Progenitor cell of endocrine pancreas (in vitro differentiated cells): ENCODE measurements at places on chromosomes 3 and 15. TPM values are rescaled to one million over a fixed set of nuclear protein-coding genes. Genes with fewer than 3 reads are reported as not detected.

The ROPN1 gene
- not detected in 2 replicates for total RNA-seq

- no peaks in the 10 kb centered on the region for H3K4me1 ChIP-seq
- no peaks in the 10 kb centered on the region for H3K27me3 ChIP-seq
- no peak for DNase-seq
- peaks cover 4% of the 10 kb centered on the region for H3K36me3 ChIP-seq
- no peak overlapping the region for H3K27ac ChIP-seq
Observed at GRCh38 chr15:68966996-68967395, 36.7 kb downstream of the SPESP1 start.

GRCh38 chr3:126147932-126148683 is 32.3 kb downstream of the ALDH1L1 start:
- H3K4me3 ChIP-seq: no peak overlapping the region
- H3K4me1 ChIP-seq: no peaks in the 10 kb centered on the region
- DNase-seq: no peak
- H3K36me3 ChIP-seq: no peaks in the 10 kb centered on the region
- H3K27me3 ChIP-seq: no peaks in the 10 kb centered on the region

The CHD2 gene
- total RNA-seq: 145 and 159 TPM in 2 replicates

DNA sequence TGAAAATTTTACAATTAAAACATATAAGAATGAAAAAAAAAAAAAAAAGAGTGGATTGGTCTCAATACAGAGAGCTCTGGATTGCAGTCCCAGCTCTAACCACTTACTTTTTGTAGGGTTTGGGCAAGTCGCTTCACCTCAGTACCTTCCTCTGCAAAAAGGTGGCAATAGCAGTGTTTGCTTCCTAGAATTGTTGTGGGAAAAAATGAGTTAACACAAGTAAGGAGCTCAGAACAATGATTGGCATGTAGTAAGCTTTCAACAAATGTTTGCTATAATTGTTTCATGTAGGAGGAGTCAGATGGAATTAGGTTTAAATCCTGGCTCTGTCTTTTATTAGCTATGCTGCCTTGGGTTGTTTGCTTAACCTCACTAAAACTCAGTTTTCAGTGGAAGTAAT is 425.2 kb upstream of the TBL1XR1 start:
- H3K4me3 ChIP-seq: no peak overlapping the region
- no peak for DNase-seq
- H3K27me3 ChIP-seq: no peaks in the 10 kb centered on the region
- H3K4me1 ChIP-seq: peaks cover 3% of the 10 kb centered on the region
- no peak overlapping the region for H3K27ac ChIP-seq

GRCh38 chr3:129942296-129942695 is 32.2 kb upstream of the TRH start:
- peaks cover 15% of the 10 kb centered on the region for H3K27me3 ChIP-seq
- H3K36me3 ChIP-seq: no peaks in the 10 kb centered on the region
- peaks cover 2% of the 10 kb centered on the region for H3K4me1 ChIP-seq
- DNase-seq: peak; percentile 57
- no peak overlapping the region for H3K4me3 ChIP-seq

- peaks cover 8% of the 10 kb centered on the region for H3K27me3 ChIP-seq
- no peak for DNase-seq
- no peak overlapping the region for H3K4me3 ChIP-seq
- peaks cover 22% of the 10 kb centered on the region for H3K4me1 ChIP-seq
Observed at GRCh38 chr3:73350996-73351395, 273.7 kb downstream of the PDZRN3 start.

DNA sequence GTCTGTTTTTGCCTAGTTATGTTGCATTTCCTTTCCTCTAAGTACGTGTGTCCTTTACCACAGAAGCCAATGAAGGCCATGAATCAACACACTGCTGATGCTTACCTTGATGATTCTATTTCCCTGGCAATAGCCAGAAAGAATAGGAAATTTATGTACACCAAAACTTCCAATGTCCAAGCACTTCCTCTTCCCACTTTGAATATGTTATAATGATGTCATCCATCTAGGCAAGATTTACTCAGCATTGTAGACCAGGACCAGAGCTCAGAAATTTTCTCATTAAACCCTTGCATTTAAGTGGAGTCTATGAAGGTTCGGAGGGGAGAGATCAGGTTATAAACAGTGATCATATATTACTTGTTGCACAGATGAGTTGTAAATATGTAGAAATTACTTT is 126.0 kb downstream of the THRB start:
- H3K36me3 ChIP-seq: no peaks in the 10 kb centered on the region
- no peak for DNase-seq
- no peak overlapping the region for H3K27ac ChIP-seq
- no peaks in the 10 kb centered on the region for H3K27me3 ChIP-seq

DNA sequence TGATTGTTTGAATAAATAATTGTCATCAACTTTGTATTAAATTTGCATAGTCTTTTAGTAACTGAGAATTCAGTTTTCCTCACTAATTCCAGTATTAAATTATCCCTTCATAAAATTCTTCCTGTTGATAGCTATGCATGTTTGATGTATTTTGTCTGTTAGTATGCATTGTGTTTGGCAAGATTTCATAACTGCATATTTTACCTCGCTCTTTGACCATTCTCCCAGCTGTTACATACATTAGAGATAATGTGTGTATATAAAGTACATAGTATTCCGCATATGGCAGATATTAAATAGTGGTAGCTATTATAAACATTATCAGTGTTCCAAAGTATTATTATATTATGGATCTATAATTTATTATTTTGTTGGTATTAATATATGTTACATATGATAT is 10.6 kb upstream of the NFKBIZ start:
- H3K27ac ChIP-seq: no peak overlapping the region
- DNase-seq: no peak
- H3K4me3 ChIP-seq: no peak overlapping the region
- peaks cover 9% of the 10 kb centered on the region for H3K4me1 ChIP-seq

- DNase-seq: no peak
- H3K27me3 ChIP-seq: no peaks in the 10 kb centered on the region
- H3K4me1 ChIP-seq: peaks cover 6% of the 10 kb centered on the region
- peaks cover 2% of the 10 kb centered on the region for H3K36me3 ChIP-seq
- H3K27ac ChIP-seq: peak overlapping the region; percentile 23
Observed at GRCh38 chr3:149575961-149576564, 81.8 kb downstream of the WWTR1 start.

The TF gene
- 3.8 and 4.4 TPM in 2 replicates for total RNA-seq

GRCh38 chr3:120025520-120025919 is 68.7 kb downstream of the GSK3B start:
- H3K27me3 ChIP-seq: no peaks in the 10 kb centered on the region
- H3K4me1 ChIP-seq: peaks cover 21% of the 10 kb centered on the region
- no peak for DNase-seq

DNA sequence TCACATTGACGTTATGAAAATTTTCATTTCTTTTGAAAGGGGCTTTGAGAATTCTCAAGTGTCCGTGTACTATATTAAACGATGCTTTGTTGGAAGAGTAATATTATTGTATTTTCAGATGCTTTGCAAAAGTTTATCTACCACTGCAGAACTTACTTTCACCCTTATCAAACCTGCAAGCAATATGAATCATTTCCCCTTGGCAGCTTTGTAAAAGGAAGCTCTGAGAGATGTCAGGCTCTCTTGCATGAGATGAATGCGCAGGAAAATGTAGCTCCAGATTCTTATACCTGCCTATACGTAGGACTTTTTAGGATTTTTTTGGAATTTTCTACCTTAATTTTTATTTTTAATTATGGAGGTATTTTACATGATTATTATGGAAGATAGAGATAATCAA is 34.5 kb downstream of the GPD1L start:
- H3K4me3 ChIP-seq: no peak overlapping the region
- H3K36me3 ChIP-seq: peaks cover 1% of the 10 kb centered on the region
- no peaks in the 10 kb centered on the region for H3K4me1 ChIP-seq

- H3K27me3 ChIP-seq: no peaks in the 10 kb centered on the region
- no peak overlapping the region for H3K27ac ChIP-seq
- H3K36me3 ChIP-seq: no peaks in the 10 kb centered on the region
- DNase-seq: no peak
Observed at GRCh38 chr3:108153451-108153981, 62.7 kb upstream of the CD47 start.

DNA sequence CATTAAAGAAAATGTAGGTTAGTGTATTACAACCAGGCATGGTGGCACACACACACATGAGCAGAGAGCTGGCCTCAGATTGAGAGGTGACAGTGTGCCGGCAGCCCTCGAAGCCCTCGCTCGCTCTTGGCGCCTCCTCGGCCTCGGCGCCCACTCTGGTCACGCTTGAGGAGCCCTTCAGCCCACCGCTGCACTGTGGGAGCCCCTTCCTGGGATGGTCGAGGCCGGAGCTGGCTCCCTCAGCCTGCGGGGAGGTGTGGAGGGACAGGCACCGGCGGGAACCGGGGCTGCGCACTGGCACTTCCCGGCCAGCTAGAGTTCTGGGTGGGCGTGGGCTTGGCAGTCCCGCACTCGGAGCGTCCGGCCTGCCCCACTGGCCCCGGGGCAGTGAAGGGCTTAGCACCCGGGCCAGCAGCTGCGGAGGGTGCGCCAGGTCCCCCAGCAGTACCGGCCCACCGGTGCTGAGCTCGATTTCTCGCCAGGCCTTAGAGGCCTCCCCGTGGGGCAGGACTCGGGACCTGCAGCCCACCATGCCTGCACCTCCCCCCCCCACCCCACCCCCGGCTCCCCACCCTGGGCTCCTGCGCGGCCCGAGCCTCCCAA is 80.4 kb upstream of the TMEM158 start:
- no peaks in the 10 kb centered on the region for H3K4me1 ChIP-seq
- no peaks in the 10 kb centered on the region for H3K36me3 ChIP-seq
- H3K27me3 ChIP-seq: peaks cover 10% of the 10 kb centered on the region
- no peak overlapping the region for H3K4me3 ChIP-seq
- no peak overlapping the region for H3K27ac ChIP-seq
- DNase-seq: no peak

DNA sequence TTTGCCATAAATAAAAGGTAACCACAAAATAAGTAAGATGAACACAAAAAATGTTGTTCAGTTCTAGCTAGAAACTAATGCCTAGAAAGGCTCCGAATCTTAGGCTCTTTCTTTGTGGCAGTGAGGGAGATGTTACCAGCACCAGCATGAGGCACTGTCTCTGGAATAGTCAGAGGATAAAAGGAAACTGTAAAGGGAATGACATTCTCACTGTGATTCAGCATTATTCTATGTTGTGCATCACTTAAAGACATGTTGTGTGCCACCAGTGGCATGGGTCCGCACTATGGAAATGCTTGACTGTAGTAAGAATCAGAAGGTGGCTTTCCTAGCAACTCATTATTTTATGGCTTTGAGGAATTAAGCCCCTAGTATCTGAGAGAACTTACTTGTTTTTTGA is 70.8 kb downstream of the SEC22A start:
- peaks cover 9% of the 10 kb centered on the region for H3K36me3 ChIP-seq
- no peaks in the 10 kb centered on the region for H3K27me3 ChIP-seq
- no peak for DNase-seq
- H3K27ac ChIP-seq: no peak overlapping the region

The DAZL gene
- not detected in 2 replicates for total RNA-seq
